Stimulated activated CD8-positive, alpha-beta memory T cell treated with anti-CD3 and anti-CD28 coated beads, Interleukin-2, amount 100 ng/mL, for 1 hour (primary cell): ENCODE measurements at places on chromosomes 4 and X.

DNA sequence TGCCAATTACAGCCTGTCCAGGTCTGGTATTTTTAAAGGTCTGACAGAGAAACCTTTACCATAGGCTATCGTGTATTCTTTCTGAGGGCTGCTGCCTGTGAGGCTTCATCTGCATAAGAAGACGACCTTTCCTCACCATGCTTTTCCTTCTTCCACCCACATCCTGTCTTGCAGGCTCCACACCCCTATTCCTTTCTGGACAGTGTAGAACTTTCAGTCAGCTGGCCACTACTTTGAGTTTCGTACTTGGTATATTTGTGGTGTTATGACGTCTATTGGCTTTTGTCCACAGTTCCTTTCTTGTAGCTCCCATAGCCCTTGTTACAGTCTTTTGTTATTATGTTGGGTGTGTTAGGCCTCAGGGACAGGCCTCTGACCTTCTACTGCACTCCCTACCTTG lies 311.4 kb downstream of the RAPGEF2 start:
- no peak for DNase-seq

- no peak for DNase-seq
These were observed 165.6 kb downstream of the SH3KBP1 start for GRCh38 chrX:19721726-19722370.

- no peak for DNase-seq
These were observed 39.5 kb downstream of the HADH start for GRCh38 chr4:108029016-108029720.

DNA sequence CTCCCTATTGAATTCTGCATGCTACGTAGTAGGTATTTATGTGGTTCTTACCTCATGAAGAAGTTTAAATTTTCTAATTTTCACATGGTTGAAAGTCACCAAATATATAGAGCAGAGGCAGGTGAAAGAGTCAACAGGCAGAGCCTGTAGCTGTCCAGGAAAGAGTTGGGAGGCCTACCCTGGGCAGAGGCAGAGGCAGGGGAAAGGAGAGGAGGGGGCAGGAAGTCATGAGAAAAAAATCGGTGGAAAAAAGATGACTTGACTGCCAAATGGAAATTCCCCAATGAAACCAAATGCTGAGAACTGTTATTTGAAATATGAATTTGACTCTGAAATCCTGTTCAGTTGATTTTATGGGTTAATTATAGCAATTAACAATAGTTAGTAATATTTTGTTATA lies 23.1 kb upstream of the GPR34 start:
- no peak for DNase-seq

DNA sequence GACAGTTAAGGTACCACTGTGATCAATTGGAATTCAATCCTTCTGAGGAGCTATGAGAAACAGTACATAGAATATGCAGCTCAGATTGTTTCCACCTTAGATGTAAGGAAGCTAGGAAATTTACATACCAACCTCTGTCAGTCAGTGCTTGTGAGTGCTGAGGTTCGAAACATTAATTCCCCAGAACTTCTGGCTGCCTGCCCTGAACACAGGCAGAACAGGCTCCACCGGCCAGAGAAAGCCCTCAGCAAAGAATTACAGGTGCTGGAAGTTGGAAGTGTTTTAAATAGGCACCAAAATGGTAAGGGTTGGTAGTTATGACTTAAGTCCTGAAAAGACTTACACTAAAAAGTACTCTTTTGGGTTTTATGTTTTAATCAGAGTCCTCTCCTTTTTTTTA lies 651.8 kb downstream of the C4orf33 start:
- no peak for DNase-seq

DNA sequence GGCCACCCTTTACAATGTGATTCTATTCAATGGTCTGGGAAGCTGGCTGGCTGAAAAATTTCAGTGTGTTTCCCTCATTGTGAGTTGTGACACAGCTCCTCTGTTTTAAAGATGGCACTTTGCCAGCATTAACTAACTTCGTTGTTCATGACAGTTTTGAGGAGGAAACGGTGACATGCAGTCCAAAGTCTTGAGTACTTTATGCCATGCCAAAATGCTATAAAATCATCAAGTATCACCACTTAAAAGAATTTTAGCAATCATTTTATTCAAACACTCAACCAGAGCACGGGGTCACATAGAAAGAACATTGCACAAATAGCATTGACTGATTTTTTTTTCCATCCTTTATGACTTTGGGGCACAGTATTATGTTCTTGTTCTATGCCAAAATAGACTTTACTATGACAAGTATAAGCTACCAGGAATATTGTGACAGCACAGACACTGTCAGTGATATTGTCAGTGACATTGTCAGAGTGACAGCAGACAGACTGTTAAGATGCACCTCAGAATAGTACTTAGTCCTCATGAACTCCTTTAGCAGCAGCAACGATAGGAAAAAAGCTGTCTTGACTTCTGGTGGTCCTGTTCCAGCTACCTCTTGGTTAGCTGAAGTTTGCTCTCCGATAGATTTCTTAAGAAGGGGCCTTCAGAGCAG lies 46.7 kb downstream of the CXCL13 start:
- DNase-seq: no peak

DNA sequence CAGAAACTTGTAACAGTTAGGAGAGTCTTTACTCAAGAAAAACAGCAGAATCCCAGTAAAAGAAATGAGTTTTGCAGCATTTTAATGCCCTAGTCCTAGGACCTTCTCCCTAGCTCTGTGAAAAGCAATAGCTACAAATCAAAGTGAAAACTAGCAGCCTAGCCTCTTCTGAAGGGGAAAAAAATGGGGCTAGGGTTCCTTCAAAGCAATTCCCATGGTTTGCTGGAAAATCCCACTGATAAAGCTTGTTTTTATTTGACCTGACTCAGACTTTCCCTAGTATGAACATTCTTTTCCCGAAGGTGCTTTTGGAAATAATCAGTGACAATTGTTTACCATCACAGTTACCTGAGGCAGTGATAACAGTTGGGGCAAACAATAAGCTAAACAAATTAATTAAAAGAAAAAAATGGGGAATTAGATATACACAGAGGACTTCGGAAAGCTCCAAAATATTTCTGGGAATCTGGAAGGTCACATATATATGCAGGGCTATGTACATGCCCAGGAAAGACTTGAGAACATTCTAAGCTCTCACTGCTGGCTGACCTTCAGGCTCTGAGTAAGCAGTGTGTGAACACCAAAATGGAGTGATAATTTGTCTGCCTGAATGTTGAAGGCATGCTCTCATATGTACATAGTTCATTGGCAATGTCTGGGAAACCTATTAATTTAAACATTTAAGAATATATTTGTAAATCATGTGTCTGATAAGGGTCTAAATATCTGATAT lies 285.9 kb downstream of the KCTD8 start:
- DNase-seq: no peak

DNA sequence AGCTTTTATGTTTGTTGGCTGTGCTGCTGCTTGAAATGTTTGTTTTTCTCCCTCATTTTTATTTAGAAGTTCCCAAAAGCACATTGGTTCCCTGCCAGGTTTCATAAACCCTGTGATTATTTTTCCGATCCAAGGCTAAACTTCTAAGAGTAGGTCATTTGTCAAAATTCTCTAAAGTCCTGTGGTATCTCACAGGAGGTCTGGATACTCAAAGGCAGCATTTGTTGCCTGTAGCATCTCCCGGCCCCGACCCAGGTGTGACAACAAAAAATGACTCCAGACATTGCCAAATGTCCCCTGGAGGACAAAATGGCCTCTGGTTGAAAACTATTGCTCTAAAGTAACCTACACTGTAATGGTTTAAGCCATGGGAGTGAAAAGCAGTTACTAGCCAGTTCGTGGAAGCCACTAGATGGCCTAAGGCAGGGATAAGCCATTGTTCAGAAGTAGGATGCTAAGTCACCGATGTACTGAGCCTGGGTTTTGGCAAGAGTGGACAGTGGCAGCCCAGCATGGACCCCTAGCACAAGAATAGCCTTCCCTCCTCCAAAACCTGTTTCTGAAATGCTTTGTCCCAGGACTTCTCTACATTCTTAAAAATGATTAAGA lies 256.1 kb downstream of the THOC2 start:
- no peak for DNase-seq

- DNase-seq: no peak
These were observed 37.9 kb upstream of the GALNT7 start for GRCh38 chr4:173130687-173131086.

- no peak for DNase-seq
These were observed 164.2 kb upstream of the NRK start for GRCh38 chrX:105658136-105658535.

DNA sequence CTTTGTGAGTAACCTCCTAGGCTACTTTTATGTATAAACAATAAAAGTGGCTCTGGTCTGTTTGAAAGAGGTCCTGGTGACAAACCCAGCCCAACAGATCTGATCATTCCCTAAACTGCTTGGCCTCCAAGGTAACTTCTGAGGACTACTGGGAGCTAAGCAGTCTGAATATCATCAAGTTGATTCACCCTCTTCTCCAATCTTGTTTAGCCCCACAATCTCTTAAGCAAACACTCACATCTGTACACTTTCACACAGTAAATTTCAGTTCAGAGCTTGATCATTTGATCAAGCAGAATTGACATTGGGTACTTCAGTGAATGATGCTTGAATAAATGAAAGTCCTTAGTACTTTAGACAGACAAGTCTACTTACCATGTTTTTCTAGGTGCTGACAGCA lies 74.7 kb downstream of the HCCS start:
- DNase-seq: no peak

GRCh38 chr4:139986689-139987501 lies 167.1 kb downstream of the MAML3 start:
- DNase-seq: no peak

DNA sequence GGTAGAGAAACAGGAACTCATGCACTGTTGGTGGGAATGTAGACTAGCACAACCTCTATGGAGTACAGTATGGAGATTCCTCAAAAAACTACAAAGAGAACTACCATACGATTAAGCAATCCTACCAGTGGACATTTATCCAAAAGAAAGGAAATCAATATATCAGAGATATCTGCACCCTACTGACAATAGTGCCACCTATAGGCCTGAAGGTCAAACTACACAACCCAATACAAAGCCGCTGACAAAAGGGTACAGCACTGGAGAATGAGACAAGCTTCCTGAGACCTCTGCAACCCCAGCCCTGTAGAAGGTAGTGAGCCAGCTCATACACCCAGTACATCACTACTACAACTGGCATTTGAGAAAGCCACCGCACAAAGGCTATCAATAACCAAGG lies 67.1 kb downstream of the CBR4 start:
- DNase-seq: no peak

DNA sequence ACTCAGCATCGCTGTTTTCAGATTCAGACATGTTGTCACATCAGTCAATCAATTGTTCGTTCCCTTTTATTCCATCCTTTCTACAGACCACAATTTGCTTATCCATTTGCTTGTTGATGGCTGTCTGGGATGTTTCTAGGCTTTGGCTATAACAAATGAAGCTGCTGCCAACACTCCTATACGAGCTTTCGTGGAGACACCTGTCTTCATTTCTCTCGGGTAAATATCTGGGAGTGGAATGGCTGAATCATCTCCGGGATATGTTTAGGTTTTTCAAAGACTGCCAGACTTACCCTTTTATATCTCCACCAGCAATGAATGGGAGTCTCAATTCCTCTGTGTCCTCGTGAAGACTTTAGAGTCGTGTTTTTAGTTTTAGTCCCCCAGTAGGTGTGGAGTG lies 118.9 kb downstream of the SORCS2 start:
- DNase-seq: no peak

DNA sequence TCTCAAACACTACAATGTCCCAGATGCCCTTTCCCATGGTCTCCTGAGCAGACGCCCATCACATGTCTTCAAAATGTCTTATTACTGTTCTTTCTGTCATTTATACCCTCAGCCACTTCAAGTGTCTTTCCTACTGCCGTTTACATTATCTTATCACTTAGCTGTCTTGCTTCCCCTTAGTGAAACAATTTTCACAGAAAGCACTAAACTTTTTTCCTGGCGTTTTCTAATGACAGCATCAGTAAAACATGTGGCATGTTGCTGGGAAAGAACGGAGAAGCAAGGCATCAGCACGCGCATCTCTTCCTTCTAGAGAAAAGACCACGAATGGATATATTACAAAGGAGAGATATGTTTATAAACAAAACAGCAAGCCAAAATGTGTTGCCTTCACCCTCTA lies 189.7 kb upstream of the SLIT2 start:
- no peak for DNase-seq

GRCh38 chr4:100681289-100681688 lies 163.5 kb upstream of the EMCN start:
- no peak for DNase-seq

DNA sequence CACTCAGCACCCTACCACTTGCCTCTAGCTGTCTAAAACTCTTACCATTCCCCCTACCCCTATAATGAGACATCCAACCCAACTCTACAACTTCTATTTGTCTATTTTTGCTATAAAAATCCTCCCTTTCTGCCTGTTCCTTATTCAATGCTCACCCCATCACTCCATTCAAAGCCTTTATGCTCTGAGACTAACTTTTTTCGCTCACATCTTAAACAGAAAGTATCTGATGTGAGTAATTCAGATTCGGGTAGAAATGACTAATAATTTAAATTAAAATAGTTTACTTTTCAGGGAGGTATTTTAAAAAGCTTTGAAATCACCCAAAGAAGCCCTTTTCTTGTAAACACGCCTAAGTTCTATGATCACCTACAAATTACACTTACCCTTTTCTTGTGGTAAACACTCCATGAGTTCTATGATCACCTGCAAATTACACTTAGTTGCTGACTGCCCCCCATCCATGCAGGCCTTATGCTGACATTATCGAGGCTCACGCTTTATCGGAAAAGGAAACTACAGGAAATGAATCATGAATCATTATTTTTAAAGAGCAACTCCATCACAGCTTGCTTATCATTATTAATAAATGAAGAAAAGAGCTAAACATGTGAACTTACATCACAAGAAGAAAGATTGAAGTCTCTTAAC lies 168.7 kb upstream of the PPP1R2C start:
- DNase-seq: no peak

DNA sequence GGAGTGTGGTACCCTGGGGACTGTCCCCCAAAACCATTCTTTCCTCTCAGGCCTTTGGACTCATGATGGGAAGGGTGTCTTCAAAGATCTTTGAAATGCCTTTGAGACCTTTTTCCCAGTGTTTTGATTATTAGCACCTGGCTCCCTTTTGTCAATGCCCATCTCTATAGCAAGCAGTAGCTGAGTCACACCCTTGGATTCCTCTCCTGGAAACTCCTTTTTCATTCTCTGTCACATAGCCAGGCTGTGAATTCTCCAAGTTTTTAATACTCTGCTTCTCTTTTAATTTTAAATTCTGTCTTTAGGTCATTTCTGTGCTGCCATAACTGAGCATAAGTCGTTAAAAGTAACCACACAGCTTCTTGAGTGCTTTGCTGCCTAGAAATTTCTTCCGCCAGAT lies 29.7 kb downstream of the IL21 start:
- DNase-seq: no peak

- no peak for DNase-seq
These were observed 28.3 kb upstream of the MAP9 start for GRCh38 chr4:155405059-155405458.

DNA sequence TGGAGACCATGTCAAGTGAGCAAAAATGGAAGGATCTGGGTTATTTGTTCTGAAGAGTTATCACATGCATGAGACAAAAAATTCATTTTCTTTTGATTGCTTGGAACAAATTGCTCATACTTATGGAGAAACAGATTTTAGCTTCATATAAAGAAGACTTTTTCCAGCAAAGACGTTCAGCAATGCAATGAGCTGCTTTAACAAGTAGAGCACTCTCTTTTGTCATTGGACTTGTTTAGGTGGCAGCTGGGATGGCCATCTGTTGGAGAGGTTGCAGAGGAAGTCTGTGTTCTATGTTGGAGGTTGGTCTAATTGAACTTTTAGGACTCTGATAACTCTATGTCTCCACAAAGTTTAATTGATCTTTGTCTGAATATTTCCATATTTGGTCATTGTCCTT lies 19.9 kb upstream of the CEP135 start:
- no peak for DNase-seq

GRCh38 chr4:8200302-8200975 lies 1.3 kb downstream of the SH3TC1 start:
- no peak for DNase-seq
